ENCODE measurements at places on chromosomes 5 and 9. TPM values are rescaled to one million over a fixed set of nuclear protein-coding genes. Genes with fewer than 3 reads are reported as not detected.

Gene THBS4
- polyA plus RNA-seq = 10.7 TPM

Gene NEUROG1
- polyA plus RNA-seq = not detected

Gene POLR1E
- 27.4 TPM for polyA plus RNA-seq

Gene FOXI1
- polyA plus RNA-seq = 8.1 TPM

Gene GTF3C5
- 64.2 TPM for polyA plus RNA-seq

Gene SHLD3
- polyA plus RNA-seq = 5.1 TPM

Gene HARS1
- polyA plus RNA-seq = 71.7 TPM

Gene CD74
- polyA plus RNA-seq = 317 TPM

Gene SAP30L
- polyA plus RNA-seq = 54.5 TPM

Gene WDR41
- polyA plus RNA-seq = 63.3 TPM

DNA sequence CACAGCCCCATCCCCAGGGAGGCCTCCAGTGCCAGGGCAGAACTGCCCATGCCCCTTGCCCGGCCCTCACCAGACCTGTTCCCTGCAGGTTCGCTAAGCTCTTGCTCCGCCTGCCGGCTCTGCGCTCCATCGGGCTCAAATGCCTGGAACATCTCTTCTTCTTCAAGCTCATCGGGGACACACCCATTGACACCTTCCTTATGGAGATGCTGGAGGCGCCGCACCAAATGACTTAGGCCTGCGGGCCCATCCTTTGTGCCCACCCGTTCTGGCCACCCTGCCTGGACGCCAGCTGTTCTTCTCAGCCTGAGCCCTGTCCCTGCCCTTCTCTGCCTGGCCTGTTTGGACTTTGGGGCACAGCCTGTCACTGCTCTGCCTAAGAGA, 110.1 kb downstream of the RXRA start:
- no peak for DNase-seq

DNA sequence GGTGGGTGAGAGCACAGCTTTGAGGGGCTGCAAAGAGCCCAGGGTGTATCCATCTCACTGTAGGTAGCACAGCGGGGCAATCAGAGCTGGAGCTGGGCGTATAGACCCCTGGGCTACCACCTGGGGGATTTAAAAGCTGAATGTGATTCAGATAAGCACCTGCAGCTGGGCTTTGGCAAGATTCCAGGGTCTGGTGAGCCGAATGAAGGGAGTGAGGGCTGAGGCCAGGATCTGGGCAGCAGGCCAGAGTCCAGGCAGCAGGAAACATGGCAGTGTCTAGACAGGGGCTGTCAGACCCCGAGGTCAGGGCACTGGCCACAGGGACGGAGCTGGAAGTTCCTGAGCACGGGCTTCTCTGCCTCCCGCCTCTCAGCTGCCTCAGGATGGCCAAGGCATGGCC, 8.7 kb downstream of the ASS1 start:
- DNase-seq = no peak

GRCh38 chr9:109794361-109795012, 14.5 kb downstream of the PALM2AKAP2 start:
- DNase-seq = no peak

DNA sequence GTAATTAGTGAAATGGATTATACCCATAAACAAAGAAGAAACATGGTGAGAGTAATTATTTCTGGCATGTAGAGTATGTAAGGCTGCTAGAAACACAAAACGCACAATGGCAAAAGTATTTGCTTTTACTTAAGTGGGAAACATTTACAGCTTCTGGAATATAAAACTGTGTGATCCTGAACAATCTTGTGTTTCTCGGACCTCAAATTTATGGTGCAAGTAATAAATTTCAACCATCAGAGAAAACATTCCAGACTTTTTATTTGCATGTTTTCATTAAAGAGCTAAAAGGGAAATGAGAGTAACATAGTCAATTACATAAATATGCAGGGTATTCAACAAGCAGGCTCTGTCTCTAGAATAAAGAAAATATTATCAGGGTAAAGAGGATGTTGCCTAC, 17.2 kb upstream of the PRR16 start:
- DNase-seq = no peak

- no peak for DNase-seq
Observed at GRCh38 chr5:10505517-10506095, 58.3 kb upstream of the ANKRD33B start.

DNA sequence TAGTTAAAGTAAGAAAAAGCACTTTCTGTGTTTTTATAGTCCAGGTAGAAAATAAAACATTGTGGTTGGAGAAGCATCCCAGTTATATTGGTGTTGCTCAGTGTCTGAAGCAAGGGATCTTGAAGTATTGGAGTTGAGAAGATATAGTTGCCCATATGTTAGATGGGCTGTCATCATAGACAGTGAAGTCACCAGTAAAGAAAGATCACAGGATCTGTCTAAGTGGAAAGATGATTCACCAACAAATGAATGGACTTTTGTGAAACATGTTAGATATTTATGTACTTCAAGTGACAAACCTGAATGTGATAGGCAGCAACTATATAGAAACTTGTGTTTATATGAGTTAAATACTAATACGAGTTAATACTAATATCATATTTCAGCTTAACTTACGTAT, 11.7 kb downstream of the OGN start:
- no peak for DNase-seq

- no peak for DNase-seq
Observed at GRCh38 chr9:4674783-4675182, 4.6 kb upstream of the CDC37L1 start.

- no peak for DNase-seq
Observed at GRCh38 chr9:70263421-70263820, 4.6 kb downstream of the SMC5 start.

GRCh38 chr9:98341157-98342097, 86.0 kb upstream of the TBC1D2 start:
- no peak for DNase-seq

DNA sequence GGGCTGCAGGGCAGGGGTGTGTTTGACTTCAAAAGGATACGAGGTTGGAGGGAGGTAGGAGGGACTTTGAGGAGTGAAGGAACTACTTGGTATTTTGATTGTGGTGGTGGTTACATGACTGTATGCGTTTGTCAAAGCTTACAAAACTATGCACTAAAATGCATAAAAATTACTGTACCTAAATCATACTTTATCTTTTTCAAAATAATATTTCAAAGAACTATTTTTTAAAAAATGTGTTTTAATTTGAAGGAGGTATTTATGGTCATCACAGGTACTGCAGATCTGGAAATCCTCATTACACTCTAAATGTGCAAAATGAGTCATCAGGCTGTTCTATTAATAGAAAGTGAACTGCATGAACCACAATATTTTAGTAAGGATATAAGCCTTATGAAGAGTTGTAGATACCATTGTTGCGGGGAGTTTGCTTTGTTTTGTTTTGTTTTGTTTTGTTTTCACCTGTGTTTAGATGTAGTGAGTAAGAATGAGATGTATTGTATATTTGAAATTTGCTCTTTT, 116.9 kb downstream of the ARRDC3 start:
- DNase-seq = no peak

DNA sequence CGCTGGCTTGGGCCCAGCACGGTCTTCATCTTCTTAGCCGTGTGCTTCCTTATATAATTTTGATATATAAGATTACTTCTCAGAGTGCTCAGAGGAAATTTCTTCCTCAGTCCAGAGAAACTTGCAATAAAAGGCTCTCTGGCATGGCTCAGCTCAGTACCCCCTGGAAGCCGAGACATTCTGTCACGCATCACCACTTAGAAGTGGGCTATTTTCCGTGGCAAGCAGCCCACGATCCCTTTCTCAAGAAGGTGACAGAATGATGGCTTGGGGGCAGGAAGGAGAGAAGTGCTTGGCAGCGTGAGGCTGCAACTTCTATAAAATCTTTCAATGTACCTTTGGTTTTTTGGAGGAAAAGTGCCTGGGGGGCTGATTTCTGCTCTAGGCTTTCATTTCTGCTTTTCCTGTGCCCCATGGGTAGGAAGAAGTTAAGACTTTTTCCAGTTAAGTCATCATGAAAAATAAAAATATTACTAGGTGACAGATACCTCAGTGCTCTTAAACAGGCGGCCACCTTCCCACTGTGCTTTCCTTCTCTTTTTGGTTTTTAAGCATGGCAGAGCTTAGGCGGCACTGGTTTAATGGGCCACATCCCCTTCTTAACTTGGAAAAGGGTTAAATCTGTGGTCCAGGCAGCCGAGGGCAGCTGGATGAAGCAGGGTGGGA, 104.6 kb downstream of the MVB12B start:
- no peak for DNase-seq

DNA sequence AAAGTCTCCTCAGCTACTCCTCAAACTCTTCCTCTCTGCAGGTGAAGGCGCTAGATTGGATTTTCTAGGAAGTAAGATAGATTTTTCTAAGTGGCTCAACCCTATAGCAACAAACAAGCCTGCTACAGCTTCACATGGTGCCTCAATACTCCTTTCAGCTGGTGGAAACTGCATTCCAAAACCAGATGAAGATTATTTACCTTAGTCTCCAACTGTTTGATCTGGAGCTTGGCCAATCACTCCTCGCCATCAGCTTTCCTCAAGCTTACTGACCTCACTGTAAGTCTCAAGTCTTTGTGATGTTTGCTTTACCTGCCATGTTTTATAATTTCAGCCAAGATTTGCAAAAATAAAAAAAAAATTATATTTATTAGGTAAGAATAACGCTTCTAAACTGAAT, 622.4 kb downstream of the CHSY3 start:
- DNase-seq = no peak

DNA sequence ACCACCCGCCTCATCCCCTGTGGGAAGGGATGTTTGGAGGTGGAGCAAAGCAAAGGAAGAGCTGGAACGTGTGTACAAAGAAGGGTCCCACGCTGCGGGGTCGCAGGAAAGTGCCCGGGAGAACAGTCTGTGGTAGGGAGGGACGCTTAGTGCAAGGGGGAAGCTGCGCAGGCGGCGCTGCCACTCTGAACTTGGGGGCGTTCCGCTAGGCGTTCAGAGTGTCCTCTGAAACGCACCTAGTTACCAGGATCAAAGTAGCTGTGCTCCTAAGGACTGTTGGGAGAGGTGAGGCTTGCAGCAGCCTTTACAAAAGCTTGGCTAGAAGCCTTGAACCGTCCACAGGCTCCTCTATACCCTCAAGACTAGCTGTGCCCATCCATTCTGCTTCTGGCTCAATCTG, 29.3 kb upstream of the PDE8B start:
- DNase-seq = no peak

- no peak for DNase-seq
Observed at GRCh38 chr5:8491254-8491653, 622.3 kb downstream of the MTRR start.

Data from right renal cortex interstitium (tissue), 3 donors.